NCI-H510A treated with DMSO at 0.1 percent for 48 hours (cell line): ENCODE measurements at places on chromosomes 1 and 21.

- DNase-seq: no peak
Measured at GRCh38 chr1:220685879-220686278, 4.3 kb upstream of the C1orf115 start.

DNA sequence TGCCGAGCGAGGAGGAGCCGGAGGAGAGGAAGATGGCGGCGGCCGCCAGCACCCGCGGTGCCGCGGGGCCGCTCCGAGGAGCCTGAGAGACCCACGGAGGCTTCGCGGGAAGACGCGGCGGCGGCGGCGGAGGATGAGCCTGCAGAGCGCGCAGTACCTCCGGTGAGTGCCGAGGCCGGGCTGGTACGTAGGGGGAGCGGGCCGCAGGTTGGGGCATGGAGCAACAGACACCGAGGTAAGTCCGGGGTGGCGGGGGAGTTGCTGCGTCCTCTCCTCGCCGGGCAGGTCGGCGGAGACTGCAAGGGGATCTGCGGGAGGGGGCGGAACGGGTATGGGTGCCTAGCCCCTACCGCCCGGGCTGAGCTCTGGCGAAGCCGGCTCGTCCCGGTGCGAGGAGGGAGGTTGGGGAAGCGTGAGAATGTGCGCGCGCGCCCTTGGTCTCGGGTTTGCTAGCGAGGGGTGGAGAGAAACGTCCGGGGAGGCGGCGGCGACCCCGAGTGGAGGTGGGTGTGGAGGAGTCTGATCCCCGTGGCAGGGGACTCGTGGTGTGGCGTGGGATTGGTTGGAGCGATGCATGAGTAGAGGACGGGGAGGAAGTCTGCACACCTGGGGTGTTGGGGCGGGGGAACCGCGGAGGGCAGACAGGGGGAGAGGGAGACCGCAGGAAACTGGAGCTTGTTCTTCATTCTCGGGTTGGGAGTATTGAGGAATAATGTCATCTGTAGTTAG, at the start of gene SMG7:
Gene SMG7 (plus strand): TSS at position 12 of the 729 bp plus-strand sequence. CDS start 122 bp downstream, at position 134.
- DNase-seq: peak; percentile 49

DNA sequence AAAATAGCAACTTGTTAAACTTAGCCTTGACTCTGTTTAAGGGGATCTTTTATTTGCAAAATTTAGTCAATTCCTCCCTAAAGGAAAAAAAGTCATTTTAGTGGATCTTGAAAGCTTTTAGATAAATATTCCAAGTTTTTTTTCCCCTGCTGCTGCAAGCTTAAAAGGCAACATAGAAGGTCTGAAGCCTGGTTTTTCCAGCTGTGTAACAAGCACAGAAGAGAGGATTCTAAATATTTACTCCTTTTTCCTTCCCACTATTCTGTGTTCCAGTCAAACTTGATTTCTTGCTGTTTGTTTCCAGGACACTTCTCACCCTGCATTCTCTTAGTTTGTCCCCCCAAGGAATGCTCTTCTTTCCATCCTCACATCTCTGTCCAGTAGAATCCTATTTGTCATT, 86.7 kb downstream of the NFIA start:
- DNase-seq: no peak

DNA sequence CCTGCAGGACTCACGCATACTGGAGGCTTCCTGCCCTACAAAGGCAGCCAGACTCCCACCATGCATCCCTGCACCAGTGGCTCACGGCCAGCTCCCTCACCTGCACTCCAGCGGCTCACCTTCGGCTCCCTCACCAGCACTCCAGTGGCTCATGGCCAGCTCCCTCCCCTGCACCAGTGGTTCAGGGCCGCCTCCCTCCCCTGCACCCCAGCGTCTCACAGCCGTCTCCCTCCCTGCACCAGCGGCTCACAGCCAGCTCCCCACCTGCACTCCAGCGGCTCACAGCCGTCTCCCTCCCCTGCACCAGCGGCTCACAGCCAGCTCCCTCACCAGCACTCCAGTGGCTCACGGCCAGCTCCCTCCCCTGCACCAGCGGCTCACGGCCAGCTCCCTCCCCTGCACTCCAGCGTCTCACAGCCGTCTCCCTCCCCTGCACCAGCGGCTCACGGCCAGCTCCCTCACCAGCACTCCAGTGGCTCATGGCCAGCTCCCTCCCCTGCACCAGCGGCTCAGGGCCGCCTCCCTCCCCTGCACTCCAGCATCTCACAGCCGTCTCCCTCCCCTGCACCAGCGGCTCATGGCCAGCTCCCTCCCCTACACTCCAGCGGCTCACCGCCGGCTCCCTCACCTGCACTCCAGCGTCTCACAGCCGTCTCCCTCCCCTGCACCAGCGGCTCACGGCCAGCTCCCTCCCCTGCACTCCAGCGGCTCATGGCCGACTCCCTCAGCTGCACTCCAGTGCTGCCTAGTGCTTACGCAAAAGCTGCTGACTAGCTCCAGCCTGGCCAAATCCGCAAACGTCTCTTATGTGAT, 324.5 kb downstream of the NPHP4 start:
- no peak for DNase-seq
